Smooth muscle cell of the umbilical artery (primary cell): ENCODE measurements at places on chromosomes 12 and 14. TPM values are rescaled to one million over a fixed set of nuclear protein-coding genes. Genes with fewer than 3 reads are reported as not detected.

Gene KRT3
- total RNA-seq = not detected in 2 replicates

Gene FBXO33
- total RNA-seq = 18.4 and 19.5 TPM in 2 replicates

Gene MYH6
- not detected in 2 replicates for total RNA-seq

Gene TWF1
- 164 and 207 TPM in 2 replicates for total RNA-seq

Gene TROAP
- 0.89 and 5.0 TPM in 2 replicates for total RNA-seq

Gene SYCP3
- 0.30 and 0.32 TPM in 2 replicates for total RNA-seq

Gene TMEM63C
- total RNA-seq = 0.30 and 0.46 TPM in 2 replicates

Gene TPPP2
- not detected in 2 replicates for total RNA-seq

Gene CLEC12A
- total RNA-seq = not detected in 2 replicates

Gene PTPRO
- 0.28 and 0.30 TPM in 2 replicates for total RNA-seq

Gene NANOG
- not detected in 2 replicates for total RNA-seq

Gene SYNE3
- total RNA-seq = 6.2 and 15.2 TPM in 2 replicates

Gene SLC35F4
- total RNA-seq = not detected in 2 replicates

Gene GPR137C
- total RNA-seq = 0.59 and 0.60 TPM in 2 replicates

Gene CRACR2A
- 0.78 TPM in 1 of 2 replicates, not detected in the other for total RNA-seq

Gene GPR135
- total RNA-seq = 3.9 and 6.4 TPM in 2 replicates

Gene SERPINA10
- total RNA-seq = not detected in 2 replicates

Gene C12orf75
- 72.5 and 134 TPM in 2 replicates for total RNA-seq

Gene SMARCC2
- total RNA-seq = 27.3 and 39.4 TPM in 2 replicates

Gene CALM1
- total RNA-seq = 335 and 397 TPM in 2 replicates

Gene SLCO1B1
- total RNA-seq = not detected in 2 replicates

Gene TEX52
- total RNA-seq = not detected in 2 replicates

Gene MYF6
- not detected in 2 replicates for total RNA-seq

Gene DPF3
- total RNA-seq = 2.1 and 5.2 TPM in 2 replicates

Gene TBX3
- 42.5 and 71.8 TPM in 2 replicates for total RNA-seq

Gene AVPR1A
- not detected in 2 replicates for total RNA-seq

Gene LRIG3
- 9.4 and 41.0 TPM in 2 replicates for total RNA-seq

Gene SUOX
- total RNA-seq = 12.5 and 12.9 TPM in 2 replicates

Gene RASAL1
- total RNA-seq = not detected in 2 replicates

Gene CLEC1A
- not detected in 2 replicates for total RNA-seq

Gene RNASE3
- not detected in 2 replicates for total RNA-seq

Gene TCP11L2
- total RNA-seq = 21.7 and 39.8 TPM in 2 replicates
